ENCODE measurements at places on chromosomes 5 and 9.

GRCh38 chr9:78669591-78669990 lies 372.7 kb downstream of the PSAT1 start:
- no peak for DNase-seq

- DNase-seq = no peak
These were observed 1026.3 kb downstream of the TAF11L14 start for GRCh38 chr5:18660511-18660910.

- DNase-seq = peak; percentile 17
These were observed 688 bp downstream of the CNTLN start for GRCh38 chr9:17135295-17136160.

DNA sequence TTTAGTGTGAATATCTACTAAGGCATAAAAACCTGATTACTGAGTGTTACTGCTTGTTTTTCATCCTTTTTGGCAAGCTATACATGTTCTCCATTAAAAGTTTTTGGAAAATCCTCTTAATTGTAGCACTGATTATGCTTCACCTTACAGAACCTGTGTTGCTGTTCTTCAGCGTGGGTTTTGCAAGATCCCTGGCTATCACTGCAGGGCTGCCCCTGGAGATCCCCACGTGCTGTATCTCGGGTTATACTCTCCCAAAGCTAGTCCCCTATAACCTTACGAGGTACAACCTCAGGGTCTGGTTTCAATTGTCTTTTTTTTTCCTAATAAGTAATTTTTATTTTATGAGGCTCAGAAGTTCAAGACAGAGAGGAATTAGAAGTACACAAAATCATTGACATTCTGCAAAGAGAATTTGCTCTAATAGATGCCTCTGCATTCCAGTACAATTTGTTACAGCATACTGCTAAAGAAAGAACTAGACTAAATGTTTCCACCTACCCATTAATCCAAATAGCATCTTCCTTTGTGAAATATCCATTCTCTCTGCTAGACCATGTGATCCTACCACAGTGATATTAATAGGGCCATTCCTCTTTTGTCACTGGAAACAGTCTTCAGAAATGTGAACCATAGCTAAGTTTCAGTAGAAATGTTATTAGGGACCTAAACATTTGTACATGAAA lies 25.8 kb upstream of the CAMK4 start:
- no peak for DNase-seq

All from forelimb muscle (tissue), 1 donor.